ENCODE measurements at places on chromosomes 3 and 15.

DNA sequence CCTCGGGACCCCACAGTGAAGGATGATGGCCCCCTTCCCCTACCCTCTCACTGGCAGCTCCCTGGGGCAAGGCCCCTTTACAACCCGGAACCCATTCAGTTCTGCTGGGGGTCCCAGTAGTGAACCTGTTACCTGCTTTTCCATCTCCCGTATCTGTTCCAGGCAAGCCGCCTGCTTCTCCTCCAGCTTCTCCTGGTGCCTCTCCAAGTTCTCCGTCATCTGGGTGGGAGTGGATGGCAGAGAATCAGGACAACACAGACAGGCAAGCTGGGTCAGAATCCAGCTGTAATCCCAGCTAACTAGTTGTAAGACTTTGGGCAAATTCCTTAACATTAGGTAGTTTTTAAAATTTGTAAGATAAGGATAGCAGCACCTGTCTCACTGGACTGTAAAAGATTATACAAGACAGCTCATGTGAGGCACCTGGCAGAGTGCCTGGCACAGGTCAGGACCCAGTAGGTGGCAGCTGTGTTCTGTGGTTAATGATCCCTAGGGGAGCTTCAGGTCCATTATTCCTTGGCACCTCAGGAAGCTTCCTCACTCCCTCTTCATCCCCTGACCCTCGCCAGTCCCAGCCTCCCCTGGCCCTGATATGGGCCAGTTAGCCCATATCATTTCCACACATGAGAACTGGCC, 6.4 kb upstream of the ANKRD63 start:
- DNase-seq: peak; percentile 88

DNA sequence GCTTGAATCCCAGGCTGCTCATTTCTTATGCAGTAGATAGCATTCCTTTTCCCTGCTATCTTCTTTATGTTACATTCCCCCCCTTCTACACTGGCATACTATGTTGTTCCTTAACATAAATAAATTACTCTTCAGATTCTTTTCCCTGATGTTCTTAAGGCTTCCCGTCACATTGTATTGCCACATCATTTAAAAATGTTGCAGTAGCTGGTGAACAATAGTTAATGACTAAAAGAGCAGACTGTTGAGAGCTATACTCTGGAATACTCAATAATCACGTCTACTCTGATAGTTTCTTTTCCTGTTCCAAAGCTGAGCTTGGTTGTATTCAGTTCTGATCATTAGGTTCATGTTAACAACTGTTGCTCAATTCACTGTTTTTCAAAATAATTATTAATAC, 219.9 kb downstream of the CHST2 start:
- DNase-seq: no peak

- DNase-seq: no peak
These were observed 670.6 kb downstream of the PLOD2 start for GRCh38 chr3:145490088-145491048.

GRCh38 chr15:36256404-36256807, 323.0 kb upstream of the CDIN1 start:
- DNase-seq: no peak

GRCh38 chr3:146160321-146160963, 542 bp downstream of the PLOD2 start:
- peak; percentile 60 for DNase-seq

DNA sequence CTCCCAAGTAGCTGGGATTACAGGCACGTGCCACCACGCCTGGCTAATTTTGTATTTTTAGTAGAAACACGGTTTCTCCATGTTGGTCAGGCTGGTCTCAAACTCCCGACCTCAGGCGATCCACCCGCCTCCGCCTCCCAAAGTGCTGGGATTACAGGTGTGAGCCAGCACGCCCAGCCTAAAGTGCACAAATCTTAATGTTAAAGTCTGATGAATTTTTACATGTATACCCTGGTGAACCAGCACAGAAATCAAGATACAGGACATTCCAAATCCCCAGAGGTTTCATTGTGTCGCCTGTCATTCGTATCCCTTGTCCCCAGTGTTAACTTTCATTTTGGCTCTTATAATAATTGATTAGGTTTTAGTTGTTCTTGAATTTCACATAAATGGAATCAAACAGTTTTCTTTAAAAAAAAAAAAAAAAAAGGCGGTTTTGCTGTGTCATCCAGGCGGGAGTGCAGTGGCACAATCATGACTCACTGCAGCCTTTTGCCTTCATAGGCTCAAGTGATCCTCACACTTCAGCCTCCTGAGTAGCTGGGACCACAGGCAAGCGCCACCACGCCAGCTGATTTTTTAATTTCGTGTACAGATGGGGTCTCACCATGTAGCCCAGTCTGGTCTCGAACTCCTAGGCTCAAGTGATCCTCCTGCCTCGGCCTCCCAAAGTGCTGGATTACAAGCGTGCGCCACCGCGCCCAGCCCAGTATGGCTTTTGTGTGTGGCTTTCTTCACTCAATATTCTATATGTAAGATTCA, 1.5 kb upstream of the TM4SF19 start:
- DNase-seq: no peak

GRCh38 chr15:94917068-94917467, 685.7 kb downstream of the MCTP2 start:
- DNase-seq: no peak

- no peak for DNase-seq
These were observed 1.6 kb downstream of the RARB start for GRCh38 chr3:25429361-25430286.

GRCh38 chr3:160369784-160370183, 29.2 kb downstream of the IFT80 start:
- DNase-seq: no peak

GRCh38 chr3:48299746-48300712, 33.4 kb downstream of the SPINK8 start:
- no peak for DNase-seq

GRCh38 chr3:42937334-42937733, 31.4 kb downstream of the ZNF662 start:
- no peak for DNase-seq

Data from pancreas (tissue), 10 donors.